ENCODE measurements at places on chromosomes 2 and 18.

DNA sequence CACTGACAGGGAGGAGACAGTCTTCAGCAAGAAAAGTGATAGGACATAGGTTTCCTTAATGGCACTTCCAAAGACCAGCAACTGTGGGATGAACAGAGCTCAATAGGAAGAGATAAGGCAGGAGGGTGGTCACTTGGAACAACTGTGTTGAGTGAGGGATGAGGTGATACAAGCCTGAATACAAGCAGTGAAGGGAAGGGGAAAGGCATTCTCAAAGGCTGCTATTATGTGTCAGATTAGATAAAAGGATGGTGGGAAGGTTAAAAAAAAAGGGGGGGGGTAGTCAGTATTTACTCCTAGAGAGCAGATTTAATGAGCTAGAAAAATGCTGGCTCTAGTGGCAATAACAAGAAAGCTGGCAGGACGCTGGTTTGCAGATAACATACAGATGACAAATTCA is 25.7 kb downstream of the CCBE1 start:
- DNase-seq = no peak

- no peak for DNase-seq
Measured at GRCh38 chr2:33511141-33511540, 34.7 kb downstream of the RASGRP3 start.

GRCh38 chr2:217793566-217794132 is 209.1 kb downstream of the TNS1 start:
- no peak for DNase-seq

DNA sequence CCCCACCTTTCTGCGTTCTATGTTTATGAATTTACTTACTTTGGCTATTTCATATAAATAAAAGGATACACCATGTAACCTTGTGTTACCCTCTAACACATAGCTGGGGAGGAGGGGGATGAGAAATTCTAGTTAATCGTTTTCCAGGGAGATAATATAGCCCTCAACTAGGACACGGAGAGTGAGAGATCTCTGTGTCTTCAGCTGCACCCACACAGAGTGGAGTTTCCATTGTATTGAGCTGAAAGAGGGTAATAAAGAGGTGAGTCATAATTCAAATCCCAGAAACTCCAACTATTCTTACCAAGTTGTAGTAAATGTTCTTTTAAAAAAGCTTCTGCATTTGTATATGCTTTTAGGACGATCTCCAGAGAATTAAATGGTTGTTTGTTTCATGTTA is 110.1 kb upstream of the SULT1C3 start:
- DNase-seq = no peak

GRCh38 chr2:210445116-210445707 is 31.3 kb downstream of the LANCL1 start:
- DNase-seq = no peak

DNA sequence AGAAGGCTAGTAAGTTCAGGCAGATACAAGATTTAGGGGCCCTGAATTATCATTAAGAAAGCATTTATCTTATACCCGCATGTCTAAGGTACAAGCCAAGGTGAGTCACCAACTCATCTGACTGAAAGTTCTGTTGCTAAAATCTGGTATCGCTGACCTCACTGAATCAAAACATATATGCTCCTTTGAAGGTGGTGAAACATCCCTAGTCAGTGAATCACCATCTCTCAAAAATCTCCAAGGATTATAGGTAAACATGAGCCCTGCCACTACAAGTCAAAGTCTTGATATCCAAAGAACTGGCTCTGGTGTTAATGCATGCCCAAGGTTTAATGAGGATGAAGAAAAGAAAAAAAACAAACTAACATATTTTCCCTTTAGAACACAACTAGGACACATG is 43.5 kb downstream of the IRS1 start:
- no peak for DNase-seq
